Umbilical cord (tissue), 2 donors: ENCODE measurements at places on chromosomes 12 and 14. TPM values are rescaled to one million over a fixed set of nuclear protein-coding genes. Genes with fewer than 3 reads are reported as not detected.

Gene TARBP2
- total RNA-seq = 21.7 TPM

Gene LBHD2
- total RNA-seq = not detected

Gene GPR132
- 4.1 TPM for total RNA-seq

Gene GPATCH2L
- total RNA-seq = 71.5 TPM

Gene ANG
- total RNA-seq = 11.8 TPM

Gene VRTN
- total RNA-seq = 1.2 TPM

Gene KTN1
- 103 TPM for total RNA-seq

Gene MORN3
- total RNA-seq = 1.9 TPM

Gene IL22
- 16.4 TPM for total RNA-seq

Gene SLC15A5
- total RNA-seq = 0.96 TPM

Gene MGP
- total RNA-seq = 434 TPM

Gene CLEC4A
- 4.3 TPM for total RNA-seq

Gene SDR9C7
- total RNA-seq = not detected

Gene PABPN1
- total RNA-seq = 24.1 TPM

Gene RCOR1
- total RNA-seq = 10.4 TPM

Gene MTERF2
- 7.7 TPM for total RNA-seq

Gene AKT1
- total RNA-seq = 124 TPM

Gene CISTR
- total RNA-seq = not detected

Gene CCDC184
- total RNA-seq = 0.72 TPM

Gene AKAP6
- total RNA-seq = 76.3 TPM

Gene TIGAR
- total RNA-seq = 6.3 TPM

Gene FCF1
- total RNA-seq = 15.4 TPM

Gene AQP6
- 0.48 TPM for total RNA-seq

Gene OR4K15
- total RNA-seq = 8.4 TPM

Gene TC2N
- total RNA-seq = 7.7 TPM

Gene L2HGDH
- total RNA-seq = 3.4 TPM

Gene CCDC175
- 0.96 TPM for total RNA-seq

Gene GPR65
- 2.4 TPM for total RNA-seq

Gene CACNB3
- 7.5 TPM for total RNA-seq

Gene PLA2G1B
- total RNA-seq = not detected

Gene LALBA
- total RNA-seq = not detected

Gene RFLNA
- total RNA-seq = 7.2 TPM

Gene SMIM41
- total RNA-seq = not detected

Gene PHETA1
- 16.1 TPM for total RNA-seq

Gene TCL1A
- 9.4 TPM for total RNA-seq

Gene KLHL33
- total RNA-seq = 6.3 TPM

Gene POTEG
- 1.2 TPM for total RNA-seq

Gene CCDC60
- total RNA-seq = 5.1 TPM

Gene POLE2
- 43.1 TPM for total RNA-seq
